ENCODE measurements at places on chromosomes 13 and 19.
A peak's percentile ranks its signal among the peaks of the same experiment; 100 is the strongest.

- DNase-seq, result peak; percentile 74
Measured at GRCh38 chr19:18502638-18503294, 19.1 kb downstream of the ELL start.

DNA sequence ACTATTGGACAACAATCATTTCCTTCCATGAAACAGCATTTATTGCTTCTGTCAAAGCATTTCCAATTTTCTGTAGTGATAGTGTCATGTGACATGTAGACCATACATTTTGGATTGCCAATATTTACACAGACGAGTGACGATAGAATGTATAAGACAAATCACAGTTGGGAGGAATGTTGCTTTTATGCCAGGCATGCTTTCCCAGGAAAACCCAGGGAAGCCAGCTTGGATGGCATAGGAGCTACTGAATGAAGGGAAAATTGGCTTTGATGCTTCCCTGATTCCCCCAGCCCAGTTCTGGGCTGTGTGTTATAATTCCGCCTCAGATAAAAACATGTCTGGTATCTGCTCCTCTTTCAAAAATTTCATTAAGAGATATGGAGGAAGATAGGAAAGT, 22.5 kb downstream of the SCEL start:
- DNase-seq, result no peak

DNA sequence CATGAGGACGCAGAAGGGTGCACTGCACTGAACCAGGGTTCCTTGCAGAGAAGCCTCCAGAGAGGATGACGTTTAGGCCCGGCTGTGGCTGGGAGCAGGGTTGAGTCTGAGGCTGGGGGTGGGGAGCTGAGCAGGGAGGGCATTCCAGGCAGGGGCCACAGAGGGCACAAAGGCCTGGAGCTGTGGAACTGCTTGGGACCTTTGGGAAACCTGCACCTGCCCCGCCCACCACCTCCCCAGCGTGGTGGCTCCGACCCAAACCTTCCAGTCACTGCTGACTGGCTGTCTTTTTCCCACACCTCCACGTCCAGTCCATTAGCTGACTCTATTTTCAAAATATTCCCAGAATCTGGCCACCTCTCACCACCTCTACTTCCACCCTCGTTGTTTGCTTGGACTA, 4.9 kb upstream of the LMTK3 start:
- DNase-seq, result no peak

GRCh38 chr19:18800636-18801035, 9.5 kb upstream of the COMP start:
- no peak for DNase-seq

DNA sequence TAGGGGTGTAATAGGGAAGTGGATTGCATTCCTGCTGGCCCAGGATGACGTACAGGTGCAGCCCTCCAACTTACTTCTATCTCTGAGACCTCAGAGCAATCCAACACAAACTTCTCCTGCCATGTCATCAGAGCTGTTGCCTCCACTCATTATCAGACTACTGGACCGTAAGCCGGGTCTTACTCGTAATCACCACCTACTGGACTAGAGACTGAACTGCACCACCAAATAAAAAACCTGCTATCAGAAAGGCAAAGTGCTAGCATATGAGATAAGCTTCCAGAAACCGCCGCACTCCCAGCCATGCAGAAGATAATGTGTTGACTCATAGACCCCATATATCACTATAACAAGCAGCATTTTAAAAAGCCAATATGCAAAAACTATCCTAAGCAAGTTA, 102.0 kb downstream of the SLITRK1 start:
- no peak for DNase-seq

DNA sequence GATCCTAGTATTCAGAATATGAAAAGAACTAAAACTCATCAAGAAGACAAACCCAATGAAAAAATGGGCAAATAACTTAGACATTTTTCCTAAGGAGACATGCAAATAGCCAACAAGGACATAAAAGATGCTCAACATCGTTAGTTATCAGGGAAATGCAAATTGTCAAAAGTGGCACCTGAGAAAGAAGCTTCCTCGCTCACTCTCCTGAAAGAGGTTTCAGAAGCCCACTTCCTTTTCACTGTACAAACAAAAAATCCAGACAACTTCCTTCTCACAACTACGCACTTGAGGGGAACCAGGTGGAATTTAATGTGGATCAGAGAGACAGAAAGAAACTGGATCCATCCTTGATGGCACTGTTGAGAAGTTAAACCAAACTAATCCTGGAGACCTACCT, 41.5 kb downstream of the KLF12 start:
- DNase-seq, result no peak

Data from suppressor macrophage (primary cell).